Activated CD8-positive, alpha-beta memory T cell treated with anti-CD3 and anti-CD28 coated beads for 4 hours (primary cell): ENCODE measurements at places on chromosomes 3 and 15.

- no peak for DNase-seq
Observed at GRCh38 chr3:74623261-74623836, 8.9 kb upstream of the CNTN3 start.

- no peak for DNase-seq
Observed at GRCh38 chr3:18224426-18224825, 200.7 kb downstream of the SATB1 start.

- no peak for DNase-seq
Observed at GRCh38 chr3:157447026-157447694, 10.5 kb downstream of the PTX3 start.

- no peak for DNase-seq
Observed at GRCh38 chr15:74847432-74847831, 4.5 kb upstream of the ULK3 start.

DNA sequence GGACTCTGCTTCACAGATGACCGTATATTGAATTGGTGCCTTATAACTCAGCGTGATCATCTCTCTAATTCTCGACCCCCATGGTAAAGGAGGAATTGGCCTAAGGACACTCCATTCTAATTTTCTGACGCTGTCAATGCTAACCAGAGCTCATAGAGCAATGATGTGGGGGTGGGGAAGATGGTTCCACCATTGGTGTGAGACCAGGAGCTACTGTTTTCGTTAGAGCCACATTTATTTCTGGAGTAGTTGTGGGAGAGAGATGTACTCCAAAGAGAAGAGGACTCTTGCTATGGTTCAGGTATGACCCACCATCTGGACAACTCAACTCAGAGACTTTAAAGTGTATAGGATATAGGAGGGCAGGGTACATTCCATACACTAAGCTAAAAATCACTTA lies 16.3 kb downstream of the ZBTB38 start:
- no peak for DNase-seq

DNA sequence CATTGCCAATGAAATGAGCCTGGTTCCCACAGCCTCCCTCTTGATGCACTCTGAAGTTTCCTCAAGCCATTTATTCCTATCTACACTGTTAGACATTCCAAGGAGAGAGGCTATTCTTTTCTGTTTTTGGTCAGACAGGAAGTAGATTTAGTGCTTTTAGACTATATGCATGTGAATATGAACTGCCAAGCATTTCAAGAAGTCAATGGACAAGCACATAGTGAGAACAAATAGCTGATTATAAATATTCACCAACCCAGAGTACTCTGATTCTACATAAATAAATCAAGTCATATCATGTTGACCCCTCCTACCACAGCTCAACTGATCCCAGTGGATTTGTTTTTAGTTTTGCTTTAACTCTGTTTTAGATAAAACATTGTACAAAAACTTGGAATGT lies 412.5 kb upstream of the RARB start:
- DNase-seq, result no peak

GRCh38 chr3:157160658-157161424 lies 894 bp upstream of the CCNL1 start:
- peak; percentile 38 for DNase-seq

- no peak for DNase-seq
Observed at GRCh38 chr15:29400701-29401100, 131.1 kb upstream of the NSMCE3 start.

DNA sequence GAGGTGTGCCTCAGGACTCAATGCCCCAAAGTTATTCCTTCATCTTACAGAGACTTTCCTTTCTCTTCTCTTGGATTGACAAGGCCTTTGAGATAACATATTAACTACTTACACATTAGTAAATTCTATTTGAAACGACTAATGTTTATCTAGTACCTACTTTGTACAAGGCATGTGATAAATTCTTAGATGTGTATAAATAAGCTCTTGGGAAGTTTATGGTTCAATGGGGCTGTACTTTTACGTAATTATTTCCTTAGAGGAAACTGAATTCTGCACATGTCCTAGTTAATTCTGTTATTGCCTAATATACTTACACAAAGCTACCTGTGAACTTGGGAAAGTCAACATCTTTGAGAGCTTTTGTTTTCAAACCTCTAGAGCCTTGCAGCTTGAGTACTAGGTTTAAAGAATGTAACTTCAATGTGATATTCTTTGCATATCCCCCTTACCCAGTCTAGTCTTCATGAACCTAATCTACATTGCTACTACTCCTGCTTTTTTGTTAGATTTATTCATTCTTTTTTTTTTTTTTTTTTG lies 58.5 kb upstream of the RAP2B start:
- DNase-seq, result no peak

DNA sequence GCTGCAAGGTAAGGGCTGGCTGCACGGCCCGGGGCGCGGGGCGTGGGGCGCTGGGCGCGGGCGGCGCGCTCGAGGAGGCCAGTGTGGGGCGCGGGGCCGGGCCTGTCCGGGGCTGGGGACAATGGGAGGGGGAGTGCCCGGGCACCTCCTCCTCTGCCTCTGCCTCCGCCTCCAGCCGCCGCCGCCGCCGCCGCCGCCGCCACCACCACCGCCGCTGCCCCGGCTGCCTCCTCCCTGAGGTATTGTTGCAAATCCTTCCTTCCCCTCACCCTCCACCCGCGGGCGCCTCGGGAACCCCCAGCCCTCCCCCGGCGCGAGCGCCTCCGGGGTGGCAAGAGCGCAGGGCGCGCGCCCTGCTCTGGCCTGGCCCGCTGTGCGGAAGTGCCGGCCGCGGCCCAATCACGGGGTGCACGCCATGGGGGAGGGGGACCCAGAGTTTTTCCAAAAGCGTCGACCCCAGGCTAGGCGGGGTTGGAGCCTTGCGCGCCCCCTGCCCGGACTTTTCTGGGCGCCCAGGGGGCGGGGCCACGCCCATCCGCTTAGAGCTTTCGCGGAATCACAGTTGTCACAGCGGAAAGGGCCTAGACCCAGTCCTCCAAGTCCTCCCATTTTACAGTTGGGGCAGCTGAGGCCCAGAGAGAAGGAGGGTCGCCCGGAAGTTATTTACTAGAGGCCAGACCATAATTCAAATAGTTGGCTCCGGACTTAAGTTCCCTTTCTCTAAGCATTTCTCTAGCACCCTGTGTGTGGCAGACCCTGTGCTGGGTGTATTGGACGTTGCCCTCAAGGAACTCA lies at the start of gene LPP:
LPP (plus strand) TSS at position 144 of the 795 bp plus-strand sequence. CDS start 251,964 bp downstream, outside the sequence.
- DNase-seq, result peak; percentile 70

GRCh38 chr15:48469681-48470080 lies 138.5 kb downstream of the DUT start:
- no peak for DNase-seq

GRCh38 chr3:151864423-151865101 lies 8.9 kb upstream of the SUCNR1 start:
- DNase-seq, result no peak

DNA sequence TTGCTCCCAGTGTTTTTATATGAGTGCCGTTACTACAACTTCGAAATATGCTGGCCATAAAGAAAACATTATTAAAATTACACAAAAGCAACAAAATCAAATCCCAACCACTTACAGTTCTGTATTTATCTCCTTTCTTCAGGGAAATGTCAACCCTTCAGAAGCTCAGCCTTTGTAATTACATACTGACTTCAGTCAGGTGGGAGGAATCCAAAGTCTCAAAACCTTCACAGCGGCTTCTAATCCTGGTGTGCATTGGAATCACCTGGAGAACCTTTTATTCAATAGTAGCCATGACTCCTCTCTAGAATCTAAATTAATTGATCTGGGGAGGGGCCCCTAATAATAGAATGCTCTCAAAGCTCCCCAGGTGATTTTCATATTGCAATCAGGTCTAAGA lies 463.7 kb upstream of the ARHGEF26 start:
- no peak for DNase-seq

DNA sequence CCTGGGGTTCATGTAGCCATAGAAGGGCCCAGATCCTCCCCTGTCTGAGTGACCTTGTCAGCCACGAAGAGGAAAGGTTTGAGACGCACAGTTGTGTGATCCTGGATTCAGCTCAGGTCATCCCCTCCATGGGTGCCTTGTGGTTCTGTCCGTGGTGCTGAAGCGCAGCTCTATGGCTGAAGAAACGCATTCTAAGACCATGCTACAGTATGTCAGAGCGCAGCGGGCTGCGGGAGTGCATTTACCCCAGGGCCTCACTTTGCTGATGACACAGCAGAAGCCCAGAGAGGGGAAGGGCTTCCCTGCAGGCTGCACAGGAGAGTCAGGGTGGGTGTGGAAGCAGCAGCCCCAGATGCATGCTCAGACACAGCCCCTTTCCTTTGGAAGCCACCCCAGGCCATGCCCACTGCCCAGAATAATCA lies 68.8 kb upstream of the IQSEC1 start:
- no peak for DNase-seq

DNA sequence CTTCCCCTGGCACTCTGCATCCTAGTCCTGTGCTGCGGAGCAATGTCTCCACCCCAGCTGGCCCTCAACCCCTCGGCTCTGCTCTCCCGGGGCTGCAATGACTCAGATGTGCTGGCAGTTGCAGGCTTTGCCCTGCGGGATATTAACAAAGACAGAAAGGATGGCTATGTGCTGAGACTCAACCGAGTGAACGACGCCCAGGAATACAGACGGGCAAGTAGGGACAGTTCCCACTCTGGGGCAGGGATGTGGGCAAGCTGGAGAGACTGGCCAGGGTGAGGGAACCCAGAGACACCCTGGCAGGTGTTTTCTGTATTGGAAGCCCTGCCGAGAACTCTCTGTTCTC lies 247 bp downstream of the FETUB start:
- no peak for DNase-seq

- no peak for DNase-seq
Observed at GRCh38 chr3:59107856-59108815, 58.3 kb upstream of the CFAP20DC start.

- DNase-seq, result no peak
Observed at GRCh38 chr15:90968434-90968833, 13.8 kb downstream of the RCCD1 start.

DNA sequence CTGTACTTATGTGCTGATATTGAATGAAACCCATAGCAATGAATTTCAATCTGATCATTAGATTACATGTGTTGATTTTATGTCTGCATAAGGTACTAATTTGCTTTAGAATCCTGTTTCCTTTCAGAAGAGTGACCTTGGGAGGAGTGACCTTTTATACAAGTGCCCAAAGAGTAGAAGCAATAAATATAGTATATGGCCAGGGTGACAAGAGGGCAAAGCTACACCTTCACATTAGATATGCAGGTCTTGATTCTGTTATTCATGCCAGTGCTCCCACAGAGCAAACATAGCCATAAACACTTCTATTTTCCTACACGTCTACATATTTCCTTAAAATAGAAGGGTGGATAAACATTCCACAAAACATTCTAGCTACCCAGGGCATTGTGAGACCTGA lies 158.2 kb upstream of the RAP2B start:
- DNase-seq, result no peak

DNA sequence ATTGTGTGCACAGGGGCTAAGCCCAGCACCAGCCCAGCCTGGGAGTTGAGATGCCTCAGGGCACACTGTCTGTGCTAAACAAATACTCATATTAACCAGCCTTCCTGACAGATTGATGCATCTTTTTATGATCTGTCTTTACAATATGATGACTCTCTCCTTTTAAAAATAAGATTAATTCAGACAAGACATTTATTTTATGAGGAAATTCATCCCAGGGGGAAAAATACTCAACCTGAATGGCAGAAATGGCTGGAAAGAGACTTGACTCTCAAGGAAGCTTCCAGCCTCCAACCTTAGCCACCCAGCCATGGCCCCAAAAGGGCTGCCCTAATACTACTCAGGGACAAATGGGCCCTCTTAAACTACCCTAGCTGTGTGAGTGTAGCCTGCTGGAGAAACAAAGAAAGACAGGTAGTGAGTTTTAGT lies 46.9 kb downstream of the NOX5 start:
- no peak for DNase-seq

GRCh38 chr3:8768364-8769087 lies 887 bp downstream of the OXTR start:
- no peak for DNase-seq

- DNase-seq, result no peak
Observed at GRCh38 chr3:127162947-127163645, 29.8 kb upstream of the PRR23E start.

- no peak for DNase-seq
Observed at GRCh38 chr3:34229876-34230275, 431.4 kb downstream of the PDCD6IP start.

DNA sequence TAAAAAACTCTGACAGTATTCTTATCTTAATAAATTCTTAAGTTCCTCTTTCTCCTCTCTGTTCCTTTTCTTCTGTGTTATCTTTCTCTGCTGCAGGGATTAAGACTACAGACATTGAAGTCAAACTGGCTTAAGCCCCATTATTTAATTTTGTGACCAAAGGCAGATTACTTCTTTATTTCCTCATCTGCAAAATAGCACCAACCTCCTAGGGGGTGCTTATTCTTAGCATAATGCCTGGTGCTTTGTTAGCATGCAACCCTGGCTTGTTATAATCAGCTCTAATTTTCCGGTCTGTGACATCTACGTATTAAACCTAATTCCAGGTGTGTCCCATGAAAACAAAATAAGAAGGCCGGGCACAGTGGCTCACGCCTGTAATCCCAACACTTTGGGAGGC lies 23.8 kb downstream of the SEMA6D start:
- no peak for DNase-seq

DNA sequence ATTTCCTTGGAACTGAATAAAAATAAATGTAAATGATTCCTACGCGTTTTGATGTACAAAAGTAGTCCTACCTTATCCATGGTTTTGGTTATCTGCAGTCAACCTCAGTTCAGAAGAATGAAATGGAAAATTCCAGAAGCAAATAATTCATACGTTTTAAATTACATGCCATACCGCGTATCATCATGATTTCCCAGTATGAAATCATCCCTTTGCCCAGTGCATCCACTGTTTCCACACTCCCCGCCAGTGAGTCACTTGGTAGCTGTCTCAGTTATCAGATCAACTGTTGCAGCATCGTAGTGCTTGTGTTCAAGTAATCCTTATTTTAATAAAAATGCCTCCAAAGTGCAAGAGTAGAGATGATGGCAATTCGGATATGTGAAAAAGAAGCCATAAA lies 9.1 kb upstream of the MFSD1 start:
- no peak for DNase-seq

- DNase-seq, result no peak
Observed at GRCh38 chr3:125179143-125179883, 33.2 kb downstream of the SLC12A8 start.

DNA sequence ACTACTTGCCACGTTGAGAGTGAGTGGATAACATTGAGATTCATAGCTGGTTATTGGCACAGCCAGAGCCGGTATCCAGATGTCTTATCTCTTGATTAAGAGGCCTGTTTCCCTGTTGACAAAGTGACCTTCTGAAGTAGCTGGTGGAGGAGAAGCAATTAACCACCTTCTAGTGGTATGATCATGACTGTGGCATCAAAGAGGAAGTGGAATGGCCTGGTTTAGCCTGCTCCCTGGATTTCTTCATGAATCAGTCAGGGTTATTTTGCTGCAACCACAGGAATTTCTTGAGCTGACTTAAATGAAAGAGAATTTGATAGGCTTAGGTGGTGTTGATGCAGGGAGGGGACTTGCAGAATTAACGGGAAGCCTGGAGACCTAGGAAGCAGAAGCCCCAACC lies 398.3 kb downstream of the MFSD1 start:
- no peak for DNase-seq

DNA sequence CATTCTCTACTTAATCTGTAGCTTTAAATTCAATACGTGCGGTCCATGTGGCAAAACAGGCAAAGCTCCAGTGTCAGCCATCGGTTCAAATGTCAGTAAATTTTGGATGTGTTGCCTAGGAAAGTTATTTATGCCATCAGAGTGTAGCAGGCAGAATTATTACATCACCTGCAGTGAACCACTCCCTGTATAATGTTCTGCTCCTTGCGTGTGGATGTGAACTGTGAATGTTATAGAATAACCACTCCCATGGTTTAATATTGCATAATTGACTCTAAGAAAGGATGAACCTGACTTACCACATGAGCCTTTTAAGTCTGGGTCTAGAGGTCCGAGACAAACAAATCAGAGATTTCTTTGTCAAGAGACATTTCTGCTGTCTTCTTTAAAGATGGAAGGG lies 145.5 kb downstream of the GOLIM4 start:
- DNase-seq, result no peak
